ENCODE measurements at places on chromosomes 5 and 9. TPM values are rescaled to one million over a fixed set of nuclear protein-coding genes. Genes with fewer than 3 reads are reported as not detected.

The GTF3C4 gene
- polyA plus RNA-seq: 22.5 TPM

The SLC1A1 gene
- 3.0 TPM for polyA plus RNA-seq

The LCP2 gene
- 9.5 TPM for polyA plus RNA-seq

- no peak for DNase-seq
Measured at GRCh38 chr9:14565352-14566016, 127.7 kb downstream of the ZDHHC21 start.

- DNase-seq: no peak
Measured at GRCh38 chr9:11086561-11086960, 473.8 kb upstream of the PTPRD start.

DNA sequence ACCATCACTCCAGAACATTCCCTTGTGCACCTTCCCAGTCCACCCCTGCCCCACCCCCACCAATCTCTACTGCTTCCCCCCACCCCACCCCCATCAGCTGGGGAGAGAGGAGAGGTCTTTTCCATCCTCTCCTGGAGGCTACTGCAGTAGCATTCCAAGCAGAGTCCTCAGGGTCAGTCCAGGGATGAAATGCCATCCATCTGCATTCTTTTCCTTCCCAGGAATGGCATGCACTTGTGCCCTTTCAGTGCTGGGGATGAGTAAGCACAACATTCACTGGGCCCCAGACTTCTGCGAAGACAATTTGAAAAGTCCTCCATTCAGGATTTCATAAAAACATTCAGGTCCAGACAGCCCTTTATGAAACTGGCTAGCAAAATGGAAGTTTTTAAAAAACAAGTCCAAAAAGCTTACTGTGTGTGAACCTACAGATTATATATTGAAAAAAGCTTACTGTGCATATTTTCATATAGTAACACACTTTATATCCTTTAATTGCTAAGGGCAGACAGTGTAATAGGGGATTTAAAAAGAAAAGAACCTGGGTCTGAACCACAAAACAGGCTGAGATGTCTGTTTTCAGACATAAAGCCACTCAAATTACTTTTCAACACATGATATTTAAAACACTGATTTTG lies 50.0 kb upstream of the GOLPH3 start:
- no peak for DNase-seq

DNA sequence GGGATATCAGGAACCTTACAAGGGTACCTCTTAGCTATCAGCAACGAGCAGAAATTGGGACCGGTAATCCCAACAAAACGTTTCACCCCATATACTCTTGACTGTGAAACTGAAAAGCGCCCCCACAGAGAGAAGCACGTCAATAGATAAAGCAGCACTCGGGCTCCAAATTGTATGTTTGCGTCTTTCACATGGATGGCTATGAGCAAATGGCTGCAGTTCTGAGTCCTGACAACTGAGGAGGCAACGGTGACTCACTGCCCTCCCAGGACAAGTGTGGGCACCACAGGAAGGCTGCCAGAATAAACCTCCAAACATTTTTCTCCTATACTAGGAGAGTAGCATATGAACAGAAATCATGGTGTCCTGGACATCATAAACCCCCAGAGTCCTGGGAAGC lies 36.6 kb downstream of the SEMA4D start:
- no peak for DNase-seq

GRCh38 chr5:33231214-33231710 lies 209.5 kb upstream of the TARS1 start:
- DNase-seq: no peak

DNA sequence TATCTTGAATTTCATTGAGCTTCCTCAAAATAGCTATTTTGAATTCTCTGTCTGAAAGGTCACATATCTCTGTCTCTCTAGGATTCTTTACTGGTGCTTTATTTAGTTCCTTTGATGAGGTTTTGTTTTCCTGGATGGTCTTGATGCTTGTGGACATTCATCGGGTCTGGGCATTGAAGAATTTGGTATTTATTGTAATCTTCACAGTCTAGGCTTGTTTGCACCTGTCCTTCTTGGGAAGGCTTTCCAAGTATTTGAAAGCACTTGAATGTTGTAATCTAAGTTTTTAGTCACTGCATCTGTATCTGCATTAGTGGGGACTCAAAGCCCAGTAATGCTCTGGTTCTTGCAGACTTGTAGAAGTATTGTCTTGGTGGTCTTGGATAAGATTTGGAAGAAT lies 47.8 kb downstream of the SMIM15 start:
- DNase-seq: no peak

- DNase-seq: no peak
Measured at GRCh38 chr9:137074657-137075274, 2.6 kb upstream of the UAP1L1 start.

Measured in left lung (tissue), 14 donors.